ENCODE measurements at places on chromosomes 12 and 14.
A peak's percentile ranks its signal among the peaks of the same experiment; 100 is the strongest.

DNA sequence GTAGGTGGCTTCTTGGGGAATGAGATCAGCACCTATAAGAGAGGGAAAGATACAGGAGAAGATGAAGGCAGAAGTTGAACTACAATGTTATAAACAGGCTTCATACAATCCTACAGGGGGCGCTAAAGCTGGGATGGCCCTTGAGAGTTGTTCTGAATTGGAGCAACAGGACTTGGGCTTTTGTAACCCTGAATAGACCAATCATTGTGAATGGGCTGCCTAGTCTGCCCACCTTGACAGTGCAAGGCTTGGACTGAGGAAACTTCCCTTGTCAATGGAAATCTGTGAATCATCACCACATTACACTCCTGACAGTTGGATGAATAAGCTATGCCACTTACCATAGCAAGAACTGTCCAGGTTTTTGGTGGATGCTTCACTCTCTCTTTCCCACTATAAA lies 306.1 kb downstream of the KCNC2 start:
- DNase-seq: no peak

DNA sequence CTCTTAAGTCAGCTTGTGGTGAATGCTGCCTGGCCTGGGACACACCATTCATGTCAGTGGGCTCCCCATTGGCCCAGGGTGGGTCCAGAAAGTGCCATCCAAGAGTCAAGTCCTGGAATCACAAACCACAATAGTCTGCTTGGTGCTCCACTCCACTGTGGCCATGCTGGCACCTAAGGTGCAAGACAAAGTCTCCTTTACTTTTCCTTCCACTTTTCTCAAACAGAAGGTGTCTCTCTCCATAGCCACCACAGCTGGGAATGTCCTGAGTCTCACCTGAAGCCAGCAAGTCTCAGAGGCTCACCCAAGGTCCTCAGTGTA lies 9.0 kb downstream of the RDH16 start:
- no peak for DNase-seq

- no peak for DNase-seq
Observed at GRCh38 chr14:33551963-33552362, 398.9 kb downstream of the EGLN3 start.

- no peak for DNase-seq
Observed at GRCh38 chr12:58883576-58884334, 36.5 kb downstream of the LRIG3 start.

- no peak for DNase-seq
Observed at GRCh38 chr12:24463375-24463774, 485.5 kb downstream of the BCAT1 start.

- no peak for DNase-seq
Observed at GRCh38 chr14:53331247-53331646, 178.1 kb upstream of the DDHD1 start.

- peak; percentile 76 for DNase-seq
Observed at GRCh38 chr14:74401504-74402241, 24.3 kb downstream of the SYNDIG1L start.

DNA sequence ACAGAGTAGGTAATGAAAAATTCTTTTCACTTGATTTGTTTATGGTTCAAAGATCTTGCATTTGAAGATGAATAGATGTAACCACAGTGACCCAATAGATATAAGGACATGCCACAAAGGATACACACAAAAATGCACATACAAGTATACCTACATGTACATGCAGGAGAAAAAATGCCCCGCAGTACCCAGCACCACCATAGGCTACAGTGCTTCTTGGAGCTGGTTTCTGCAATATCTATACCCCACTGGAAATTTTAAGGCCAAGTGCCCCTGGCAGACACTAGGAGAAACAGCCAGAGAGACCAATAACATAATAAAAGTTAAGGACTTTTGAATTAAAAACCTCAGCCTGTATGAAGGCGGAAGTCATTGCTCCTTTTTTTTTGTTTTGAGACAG lies 12.1 kb upstream of the STAC3 start:
- no peak for DNase-seq

GRCh38 chr12:57135527-57136326 lies 7.4 kb downstream of the LRP1 start:
- no peak for DNase-seq

DNA sequence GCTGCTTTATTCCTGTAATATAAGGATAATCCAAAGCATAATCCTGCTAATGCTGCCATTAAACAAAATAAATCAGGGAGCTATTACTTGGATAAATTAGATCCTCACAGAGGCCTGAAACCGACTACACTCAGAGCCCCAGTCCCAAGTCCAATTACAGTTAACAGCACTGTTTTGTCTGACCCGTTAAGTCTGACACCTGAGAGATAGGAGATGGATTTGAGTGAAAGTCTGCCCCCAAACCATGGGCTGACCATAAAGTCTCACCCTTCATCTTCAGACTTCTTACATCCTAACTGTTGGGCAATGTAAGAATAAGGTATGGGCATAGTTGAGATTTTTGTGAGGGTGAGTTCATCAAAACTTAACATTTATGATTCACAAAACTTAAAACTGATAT lies 181.7 kb downstream of the PLCZ1 start:
- DNase-seq: no peak

GRCh38 chr12:78540606-78541336 lies 323.8 kb upstream of the SYT1 start:
- DNase-seq: no peak

DNA sequence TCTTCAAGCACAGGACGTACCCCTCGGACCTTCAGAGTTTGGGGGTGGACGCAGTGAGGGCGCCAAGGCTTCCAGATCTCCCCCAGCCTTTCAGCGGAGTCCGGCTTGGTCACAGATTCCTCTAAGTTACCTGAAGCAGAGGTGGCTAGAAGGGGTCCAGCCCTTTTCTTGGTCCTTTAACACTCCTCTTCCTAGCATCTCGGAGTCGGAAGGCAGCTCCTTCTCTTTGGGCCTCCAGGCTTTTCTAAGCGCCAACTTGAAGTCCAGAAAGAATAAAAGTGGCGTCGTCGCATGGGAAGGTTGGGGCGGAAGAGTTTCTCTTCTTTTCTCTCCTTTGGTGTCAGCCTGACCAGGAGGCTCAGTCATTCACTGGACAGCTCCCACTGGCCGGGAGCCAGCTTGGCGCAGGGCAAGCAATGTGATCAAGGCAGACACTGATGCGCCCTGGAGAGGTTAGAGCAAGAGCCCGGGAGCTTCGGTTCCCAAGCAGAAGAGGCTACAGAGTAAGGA lies 9.6 kb downstream of the OR6S1 start:
- DNase-seq: no peak

GRCh38 chr14:23694949-23695663 lies 58.9 kb downstream of the DHRS2 start:
- DNase-seq: no peak

DNA sequence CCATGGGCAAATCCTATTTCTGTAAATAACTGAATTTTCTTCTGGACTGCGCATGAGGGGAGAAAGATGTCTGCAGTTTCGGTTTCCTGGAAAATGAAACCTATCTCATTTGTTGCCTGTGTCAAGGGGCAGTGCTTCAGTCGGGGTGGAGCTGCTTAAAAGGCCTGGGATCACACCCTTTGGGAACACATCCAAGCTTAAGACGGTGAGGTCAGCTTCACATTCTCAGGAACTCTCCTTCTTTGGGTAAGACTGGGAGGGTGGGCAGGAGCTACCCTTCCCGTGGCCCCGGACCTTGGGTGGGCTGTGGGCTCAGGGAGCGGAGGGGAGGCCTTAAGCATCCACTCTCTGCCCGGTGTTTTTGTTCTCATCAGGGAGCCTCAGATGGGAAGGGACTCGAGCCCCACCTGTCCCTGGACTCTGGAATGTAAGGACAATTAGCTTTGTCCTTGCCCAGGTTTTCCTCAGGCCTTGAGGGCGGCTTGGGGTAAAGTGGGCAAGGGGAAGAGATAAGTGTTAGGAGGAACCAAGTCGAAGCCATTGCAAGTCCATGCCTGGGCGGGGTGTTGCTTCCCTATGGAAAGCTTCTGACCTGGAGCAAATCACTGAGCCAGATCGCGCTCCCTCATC lies at the start of gene IFI27:
TSS of gene IFI27 (plus strand) at position 185 of the 630 bp plus-strand sequence.
- DNase-seq: no peak

DNA sequence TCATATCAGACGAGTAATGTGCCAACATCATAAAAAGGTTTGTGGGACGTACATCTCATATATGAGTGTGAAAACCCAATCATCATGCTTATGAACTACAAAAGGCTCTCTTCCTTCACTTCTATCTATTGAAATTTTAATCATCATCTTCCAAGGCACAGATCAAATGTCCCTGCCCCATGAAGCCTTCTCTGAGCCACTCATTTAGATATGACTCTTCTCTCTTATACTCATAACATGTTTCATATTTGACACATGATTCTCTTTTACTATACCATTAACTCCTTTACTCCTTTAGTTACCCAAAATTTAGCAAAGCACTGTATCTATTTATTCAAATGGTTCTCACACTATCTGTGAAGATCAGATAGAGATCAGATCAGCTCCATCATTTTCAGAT lies 22.2 kb downstream of the RALGAPA1 start:
- no peak for DNase-seq

DNA sequence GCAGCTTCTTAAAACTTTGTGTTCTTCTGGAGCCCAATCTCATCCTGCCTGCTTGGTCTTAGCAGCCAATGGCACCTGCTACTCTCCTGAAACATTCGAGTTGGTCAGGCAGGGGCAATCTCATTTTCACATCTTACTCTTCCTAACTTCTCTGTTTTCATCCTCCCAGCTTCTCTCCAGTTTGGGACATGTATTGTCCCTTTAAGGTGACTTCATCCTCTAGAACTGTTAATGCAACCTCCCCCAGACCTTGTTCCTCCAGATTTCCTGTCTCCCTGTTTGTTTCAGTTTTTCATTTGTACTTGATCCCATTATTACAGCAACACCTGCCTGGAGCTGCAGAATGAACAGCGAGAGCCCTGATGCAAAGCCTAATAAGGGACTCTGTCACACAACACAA lies 31.3 kb downstream of the SERPINA11 start:
- no peak for DNase-seq

DNA sequence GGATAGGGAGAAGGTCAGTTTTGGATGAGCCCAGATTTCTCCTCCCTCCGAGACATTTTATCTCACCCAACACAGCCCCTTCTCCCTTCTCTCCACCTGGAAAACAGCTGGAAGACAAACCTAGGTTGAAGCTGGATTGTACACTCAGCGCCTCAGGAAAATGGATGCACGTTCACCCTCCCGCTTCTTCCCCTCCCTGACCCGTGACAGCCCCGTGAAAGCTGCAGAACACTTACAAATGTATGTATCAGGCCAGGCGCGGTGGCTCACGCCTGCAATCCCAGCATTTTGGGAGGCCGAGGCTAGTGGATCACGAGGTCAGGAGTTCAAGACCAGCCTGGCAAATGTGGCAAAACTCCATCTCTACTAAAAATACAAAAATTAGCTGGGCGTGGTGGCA lies 4.2 kb downstream of the RNU4-2 start:
- no peak for DNase-seq

GRCh38 chr14:24710403-24711112 lies 76.6 kb upstream of the GZMB start:
- DNase-seq: peak; percentile 18

GRCh38 chr14:105501504-105502291 lies 10.7 kb downstream of the TEDC1 start:
- no peak for DNase-seq

DNA sequence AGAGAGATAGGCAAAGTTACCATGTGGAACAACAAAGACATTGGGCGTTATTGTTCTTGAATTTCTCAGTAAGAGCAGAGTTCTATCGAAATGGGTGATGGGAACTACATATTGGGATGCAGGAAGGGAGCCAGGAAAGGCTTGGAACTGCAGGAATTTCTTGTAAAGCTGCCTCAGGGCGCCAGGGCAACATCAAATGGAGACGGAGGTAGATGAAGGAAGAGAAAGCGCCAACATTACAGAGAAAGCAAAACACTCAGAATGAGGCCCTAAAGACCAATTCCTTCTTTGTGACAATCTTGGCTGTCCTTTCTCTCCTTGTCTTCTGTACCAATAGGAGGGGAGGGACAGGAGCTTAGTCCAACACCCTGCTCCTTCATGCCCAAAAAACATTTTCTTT lies 148.4 kb downstream of the RPAP3 start:
- DNase-seq: no peak

DNA sequence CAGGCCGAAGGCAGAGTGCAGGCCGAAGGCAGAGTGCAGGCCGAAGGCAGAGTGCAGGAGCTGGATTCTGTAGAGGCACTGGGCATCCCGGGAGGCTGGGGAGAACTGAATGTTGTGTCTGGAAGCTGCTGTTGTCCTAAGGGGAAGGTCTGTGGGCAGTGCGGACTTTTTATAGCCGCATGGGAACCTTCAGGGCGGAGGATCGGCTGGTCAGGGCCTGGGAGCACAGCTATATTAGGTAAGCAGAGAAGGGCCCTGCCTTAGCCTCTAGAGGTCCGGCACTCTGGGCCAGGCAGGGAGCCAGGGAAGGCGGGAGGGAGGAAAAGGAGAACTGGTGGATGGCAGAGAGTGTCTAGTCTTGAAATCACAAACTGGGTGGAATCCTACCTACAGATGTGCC lies 14.2 kb downstream of the CABP1 start:
- no peak for DNase-seq

GRCh38 chr14:100345711-100346110 lies 22.6 kb downstream of the SLC25A47 start:
- DNase-seq: no peak

GRCh38 chr12:82872088-82872487 lies 185.4 kb downstream of the TMTC2 start:
- DNase-seq: no peak

DNA sequence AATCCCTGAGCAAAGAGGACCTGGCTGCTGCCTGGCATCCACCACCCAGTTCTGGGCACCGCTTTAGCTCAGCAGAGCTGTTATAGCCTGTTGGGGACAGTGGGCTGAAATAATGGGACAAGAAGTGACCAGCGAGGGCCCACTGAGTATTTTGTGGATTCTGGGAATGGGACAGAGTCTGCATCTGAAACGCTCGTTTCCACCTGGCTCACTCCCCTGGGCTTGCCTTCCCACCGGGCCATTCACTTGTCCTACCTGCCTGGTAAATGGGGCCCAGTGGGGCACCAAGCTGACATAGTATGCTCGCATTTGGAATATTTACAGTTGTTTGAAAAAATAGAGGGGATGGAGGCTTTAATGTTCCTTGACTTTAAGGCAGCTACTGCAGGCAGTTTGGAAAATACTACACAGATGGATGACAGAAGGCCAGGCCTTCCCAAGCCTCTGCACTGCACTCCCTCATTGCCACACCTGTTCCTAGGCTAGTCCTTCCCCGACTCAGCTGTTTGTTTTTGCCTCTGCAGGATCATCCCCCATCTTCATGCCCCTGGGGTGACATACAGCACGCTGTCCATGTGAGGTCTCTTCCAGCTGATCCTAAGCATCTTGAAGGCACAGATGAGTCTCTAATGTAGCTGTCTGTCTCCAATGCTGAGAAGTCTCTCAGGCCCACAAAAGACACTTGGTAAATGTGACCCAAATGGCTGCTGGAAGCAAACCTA lies 61.3 kb upstream of the DICER1 start:
- no peak for DNase-seq

All from T-cell (primary cell).